ENCODE measurements at places on chromosomes 12 and 14.

DNA sequence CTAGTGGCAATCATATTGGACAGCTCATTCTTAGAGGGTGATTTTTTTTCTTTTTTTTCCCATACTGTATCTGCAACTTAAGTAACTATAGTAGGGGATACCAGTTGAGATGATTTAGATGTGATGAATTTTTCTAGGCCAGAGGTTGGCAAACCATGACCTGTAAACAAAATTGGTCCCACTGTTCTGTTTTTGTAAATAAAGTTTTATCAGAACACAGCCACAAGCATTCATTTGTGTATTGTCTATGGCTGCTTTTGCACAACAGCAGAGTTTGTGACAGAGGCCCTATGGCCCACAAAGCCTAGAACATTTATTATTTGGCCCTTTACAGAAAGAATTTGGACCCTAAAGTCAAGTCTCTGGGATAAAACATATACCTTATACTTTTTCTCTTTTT lies 11.4 kb downstream of the ARF6 start:
- no peak for DNase-seq

- no peak for DNase-seq
Measured at GRCh38 chr14:68860771-68861170, 67.9 kb upstream of the ZFP36L1 start.

- DNase-seq = no peak
Measured at GRCh38 chr14:92175811-92176210, 54.0 kb downstream of the CPSF2 start.

GRCh38 chr12:89180496-89180895 lies 171.8 kb downstream of the DUSP6 start:
- no peak for DNase-seq

GRCh38 chr14:67564236-67564635 lies 31.1 kb downstream of the PLEKHH1 start:
- no peak for DNase-seq

DNA sequence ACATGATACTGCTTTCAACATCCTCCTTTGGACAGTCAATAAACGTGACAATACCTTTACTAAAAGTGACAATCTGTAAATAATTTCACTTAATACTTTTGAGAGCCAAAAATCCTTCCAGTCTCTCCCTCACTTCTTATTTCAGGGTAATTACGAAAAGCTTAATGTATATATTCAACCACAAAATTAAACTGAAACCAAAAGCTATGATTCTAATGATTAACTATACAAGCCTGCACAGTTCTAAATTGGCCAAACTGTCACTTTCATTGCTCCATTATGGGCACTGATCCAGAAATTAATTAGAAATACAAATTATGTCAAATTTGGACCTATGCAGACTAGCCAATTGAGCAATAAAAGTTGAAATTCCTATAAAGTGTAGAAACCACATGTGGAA lies 696.5 kb upstream of the MIS18BP1 start:
- DNase-seq = no peak

- no peak for DNase-seq
Measured at GRCh38 chr12:123107926-123108681, 42.8 kb downstream of the PITPNM2 start.

DNA sequence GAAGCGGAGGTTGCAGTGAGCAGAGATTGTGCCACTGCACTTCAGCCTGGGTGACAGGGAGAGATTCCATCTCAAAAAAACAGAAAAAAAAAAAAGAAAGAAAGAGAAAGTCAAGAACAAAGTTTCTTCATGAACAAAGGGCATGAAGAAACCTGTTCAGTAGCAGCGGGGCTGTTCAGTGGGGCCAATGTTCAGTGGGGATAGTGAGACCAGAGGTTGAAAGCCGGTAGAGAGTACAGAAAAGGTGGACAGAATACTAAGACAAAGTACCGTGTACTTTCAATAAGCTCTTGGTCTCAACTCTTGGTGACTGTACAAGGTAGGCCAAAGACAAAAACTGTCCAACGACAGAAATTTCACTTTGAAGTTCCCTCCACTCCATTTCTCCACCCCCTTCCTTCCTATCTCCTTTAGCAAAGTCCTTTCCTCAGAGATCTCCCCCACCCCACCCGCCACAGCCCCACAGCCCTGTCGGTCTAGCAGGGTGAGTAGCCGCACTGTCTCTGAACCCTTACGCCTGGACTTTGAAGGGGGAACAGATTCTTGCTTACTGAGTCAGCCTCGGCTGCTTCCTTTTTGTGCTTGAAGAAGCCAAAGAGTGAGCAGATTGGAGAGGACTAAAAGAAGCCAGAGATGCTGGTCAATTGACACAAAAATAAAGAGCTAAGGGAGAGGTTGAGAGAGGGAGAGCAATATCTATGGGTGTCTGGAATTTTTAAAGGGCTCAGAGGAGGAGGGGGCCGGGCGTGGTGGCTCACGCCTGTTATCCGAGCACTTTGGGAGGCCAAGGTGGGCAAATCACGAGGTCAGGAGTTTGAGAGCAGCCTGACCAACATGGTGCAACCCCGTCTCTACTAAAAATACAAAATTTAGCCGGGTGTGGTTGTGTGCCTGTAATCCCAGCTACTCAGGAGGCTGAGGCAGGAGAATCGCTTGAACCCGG lies 44.2 kb upstream of the FOS start:
- no peak for DNase-seq

GRCh38 chr12:2484141-2484776 lies 310.5 kb upstream of the FKBP4 start:
- DNase-seq = no peak

- no peak for DNase-seq
Measured at GRCh38 chr12:42481368-42481767, 108.2 kb downstream of the PRICKLE1 start.

DNA sequence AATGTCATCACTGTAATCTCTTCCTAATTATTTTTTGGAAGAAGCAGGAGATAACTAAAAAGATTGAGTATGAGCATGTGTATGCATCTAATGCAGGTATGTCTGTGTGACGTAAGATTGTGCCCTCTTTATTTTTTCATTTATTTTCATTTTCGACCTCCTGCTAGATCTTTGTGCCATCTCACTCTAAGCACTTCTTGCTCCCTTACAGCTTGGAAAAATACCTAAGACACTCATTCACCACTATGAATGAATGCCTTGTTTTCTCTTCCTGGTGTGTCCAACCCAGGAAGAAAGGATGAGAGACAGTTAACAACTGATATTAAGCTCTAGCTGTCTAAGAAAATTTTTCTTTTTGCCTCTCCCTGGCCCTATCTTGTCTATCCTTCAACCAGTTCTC lies 76.8 kb upstream of the CISTR start:
- DNase-seq = no peak

DNA sequence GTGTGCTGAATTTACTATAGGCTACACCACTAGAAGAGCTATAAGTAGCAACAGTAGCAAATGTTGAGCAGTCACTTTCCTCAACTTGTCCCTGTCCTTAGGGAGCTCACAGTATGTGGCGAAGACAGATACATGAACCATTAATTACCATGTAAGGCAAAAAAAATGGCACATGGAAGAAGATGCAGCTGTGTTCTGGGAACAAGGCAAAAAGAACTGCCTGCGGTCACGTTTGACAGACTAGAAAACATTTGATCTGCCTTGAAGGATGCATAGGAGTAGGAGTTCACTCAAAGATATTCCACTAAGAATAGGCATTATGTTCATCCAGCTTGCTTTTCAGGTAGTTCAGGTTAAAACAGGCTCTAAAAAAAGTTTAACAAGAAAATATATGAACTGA lies 46.5 kb upstream of the IFNG-AS1 start:
- DNase-seq = no peak

GRCh38 chr12:26156201-26156871 lies 31.5 kb upstream of the BHLHE41 start:
- DNase-seq = no peak

- DNase-seq = no peak
Measured at GRCh38 chr12:93244514-93245077, 133.1 kb upstream of the NUDT4 start.

DNA sequence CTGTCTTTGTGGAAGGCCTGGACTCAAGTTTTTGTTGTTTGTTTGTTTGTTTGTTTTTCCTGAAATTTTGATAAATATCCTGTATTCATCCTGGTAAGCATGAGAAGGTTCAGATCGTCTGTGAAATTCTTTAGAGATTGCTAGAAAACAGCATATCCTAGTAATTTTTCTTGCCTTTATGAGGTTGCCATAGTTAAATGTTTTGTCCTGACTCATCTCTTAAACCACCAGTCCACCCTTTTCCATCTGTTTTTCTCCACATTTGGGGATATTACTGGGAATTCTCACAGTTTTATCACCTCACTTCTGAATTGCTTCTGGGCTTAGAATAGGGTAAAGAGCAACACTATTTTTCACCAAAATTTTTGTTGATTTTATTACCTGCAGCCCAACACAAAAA lies 248.3 kb downstream of the FBXL14 start:
- DNase-seq = no peak

GRCh38 chr12:83365317-83365716 lies 678.6 kb downstream of the TMTC2 start:
- no peak for DNase-seq

- no peak for DNase-seq
Measured at GRCh38 chr14:105647784-105648608, 121.6 kb downstream of the TMEM121 start.

- no peak for DNase-seq
Measured at GRCh38 chr14:90677484-90678050, 138.7 kb downstream of the TTC7B start.

DNA sequence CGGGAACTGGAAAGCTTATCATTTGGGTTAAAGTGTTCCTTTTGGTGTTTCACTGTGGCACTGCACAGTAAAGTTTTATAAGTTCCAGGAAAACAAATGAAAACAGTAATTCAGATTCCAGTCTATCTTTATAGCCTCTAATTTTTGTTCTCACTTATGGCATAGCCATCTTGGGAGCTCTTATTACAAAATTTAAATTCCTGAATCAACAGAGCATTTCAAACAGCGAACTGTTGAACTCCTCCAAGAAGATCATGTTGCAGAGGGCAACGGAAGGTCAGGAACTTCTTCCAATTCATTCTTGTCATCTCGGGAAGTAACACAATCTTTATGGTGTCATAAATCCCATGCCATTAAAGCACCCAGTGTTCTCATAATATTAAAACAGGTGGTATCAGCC lies 229.1 kb downstream of the KCNC2 start:
- DNase-seq = no peak

DNA sequence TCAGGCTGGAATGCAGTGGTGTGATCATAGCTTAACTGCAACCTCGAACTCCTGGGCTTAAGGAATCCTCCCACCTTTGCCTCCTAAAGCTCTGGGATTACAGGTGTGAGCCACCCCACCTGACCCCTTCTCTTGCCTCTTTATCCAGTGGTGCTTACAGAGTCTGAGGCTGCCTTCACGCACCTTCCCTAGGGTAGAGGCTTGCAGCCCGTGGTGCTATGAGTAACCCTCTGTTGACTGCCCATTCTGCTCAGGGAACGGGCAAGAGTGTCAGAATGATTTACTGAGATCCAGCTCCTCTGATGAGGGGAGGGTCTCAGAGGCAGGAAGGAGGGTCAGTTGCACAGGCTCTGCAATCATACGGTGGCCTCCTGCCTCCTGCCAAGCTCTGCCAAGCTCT lies 125.1 kb upstream of the TBX3 start:
- no peak for DNase-seq

- peak; percentile 45 for DNase-seq
Measured at GRCh38 chr12:85920324-85920947, 46.3 kb downstream of the NTS start.

DNA sequence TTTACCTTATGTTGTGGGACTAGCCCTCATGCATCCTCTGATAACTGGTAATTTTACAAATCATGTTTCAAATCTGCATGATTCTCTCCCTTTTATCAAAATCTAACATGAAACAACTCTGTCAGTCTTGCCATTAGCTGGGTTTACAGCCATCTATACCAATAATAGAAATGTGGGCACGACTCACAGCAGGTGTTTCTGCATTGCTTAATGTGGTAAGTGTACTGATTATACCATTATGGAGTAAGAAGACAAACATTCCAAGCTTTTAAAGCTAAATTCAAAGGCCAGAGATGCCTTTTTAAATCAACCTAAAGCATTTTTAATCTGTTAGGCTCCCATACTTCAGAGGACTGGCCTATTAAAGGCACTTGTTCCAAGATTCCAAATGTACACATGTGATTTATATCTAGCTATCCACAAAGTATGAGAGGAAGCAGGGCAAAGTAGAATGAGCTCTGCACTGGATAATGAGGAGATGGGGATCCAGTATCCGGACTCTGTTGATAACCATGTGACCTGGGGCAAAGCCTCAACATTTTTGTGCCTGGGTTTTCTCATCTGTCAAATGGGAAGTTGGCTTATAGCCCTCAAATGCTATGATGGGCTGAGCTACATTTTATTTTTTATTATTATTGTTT lies 52.3 kb upstream of the FUT8 start:
- no peak for DNase-seq

GRCh38 chr14:100679707-100680438 lies 46.8 kb upstream of the DLK1 start:
- no peak for DNase-seq

- peak; percentile 25 for DNase-seq
Measured at GRCh38 chr14:24233538-24233866, 773 bp downstream of the GMPR2 start.

DNA sequence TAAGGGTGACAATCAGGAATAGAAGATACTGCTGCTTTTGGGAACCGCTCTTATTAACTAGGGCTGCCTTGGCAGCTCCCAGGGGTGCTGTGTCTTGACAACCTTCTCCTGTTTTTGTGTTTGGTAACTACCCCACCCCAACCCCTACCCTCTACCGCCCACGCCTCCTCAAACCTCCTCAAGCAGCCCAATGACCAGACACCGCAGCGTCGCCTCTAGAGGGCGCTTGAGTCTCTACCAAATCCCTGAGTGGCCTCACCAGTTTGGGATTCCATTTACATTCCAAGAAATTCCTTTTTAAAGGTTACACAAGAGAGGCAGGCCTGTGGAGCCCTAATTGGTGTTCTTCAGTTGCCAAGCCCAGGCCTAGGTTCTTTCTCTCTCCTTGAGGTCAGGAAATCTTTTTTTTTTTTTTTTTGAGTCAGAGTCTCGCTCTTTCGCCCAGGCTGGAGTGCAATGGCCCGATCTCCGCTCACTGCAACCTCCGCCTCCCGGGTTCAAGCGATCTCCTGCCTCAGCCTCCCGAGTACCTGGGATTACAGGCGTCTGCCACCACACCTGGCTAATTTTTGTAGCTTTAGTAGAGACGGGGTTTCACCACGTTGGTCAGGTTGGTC lies 72.4 kb upstream of the USP44 start:
- peak; percentile 61 for DNase-seq

DNA sequence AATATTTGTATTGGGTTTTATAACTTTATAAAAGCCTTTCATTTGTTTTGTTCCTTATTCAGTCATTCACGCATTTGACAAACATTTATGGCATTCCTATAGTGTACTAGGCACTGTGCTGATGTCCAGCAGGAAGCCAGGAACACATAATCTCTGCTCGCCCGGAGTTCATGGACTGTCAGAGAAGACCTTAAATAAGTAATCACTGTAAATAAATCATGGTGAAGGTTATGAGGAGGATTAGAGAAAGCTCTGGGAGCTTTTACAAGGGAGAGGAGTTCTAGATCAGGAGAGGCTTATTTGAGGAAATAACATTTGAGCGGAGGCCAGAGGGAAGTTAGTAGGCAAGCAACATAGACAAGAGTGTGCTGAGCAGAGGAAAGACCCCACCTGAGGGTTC lies 1.4 kb upstream of the RDH11 start:
- no peak for DNase-seq

- DNase-seq = peak; percentile 76
Measured at GRCh38 chr12:2792671-2793500, 1.9 kb upstream of the FKBP4 start.

Data from hematopoietic multipotent progenitor cell treated with erythropoietin and hydrocortisone succinate and interleukin-3 and kit ligand, for 8 days (in vitro differentiated cells).